ENCODE measurements at places on chromosomes 1 and 21.

- DNase-seq = no peak
Observed at GRCh38 chr1:247857985-247858619, 1.1 kb downstream of the TRIM58 start.

- no peak for DNase-seq
Observed at GRCh38 chr1:154434346-154435085, 29.4 kb downstream of the IL6R start.

DNA sequence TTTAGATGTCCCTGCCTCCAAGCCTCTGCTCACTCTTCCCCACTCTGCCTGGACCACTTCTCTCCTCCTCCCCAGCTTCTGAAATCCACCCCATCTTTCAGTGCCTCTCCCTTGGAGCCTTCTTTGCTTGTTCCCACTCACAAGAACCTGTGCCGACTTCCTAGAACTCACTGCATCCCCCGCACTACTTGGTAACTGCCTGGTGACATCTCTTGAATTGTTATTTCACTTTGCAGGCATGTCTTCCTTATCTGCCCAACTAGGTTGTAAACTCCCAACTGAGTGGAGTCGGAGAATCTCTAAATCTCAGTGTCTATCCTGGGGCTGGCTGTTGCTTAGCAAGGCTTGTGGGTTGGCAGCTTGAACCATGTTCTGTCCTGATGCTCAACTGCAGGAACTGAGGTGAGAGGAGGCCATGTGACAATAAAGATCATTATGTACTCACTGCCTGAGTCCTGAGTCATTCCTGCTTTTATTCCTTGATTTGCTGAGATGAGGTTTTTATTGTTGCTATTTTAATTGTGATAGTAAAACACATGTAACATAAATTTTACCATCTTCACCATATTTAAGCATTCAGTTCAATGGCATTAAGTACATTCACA lies 3.9 kb downstream of the KPRP start:
- DNase-seq = no peak

GRCh38 chr1:178503849-178504248 lies 7.1 kb upstream of the CLEC20A start:
- DNase-seq = no peak

- no peak for DNase-seq
Observed at GRCh38 chr1:112363636-112364035, 32.4 kb upstream of the CTTNBP2NL start.

DNA sequence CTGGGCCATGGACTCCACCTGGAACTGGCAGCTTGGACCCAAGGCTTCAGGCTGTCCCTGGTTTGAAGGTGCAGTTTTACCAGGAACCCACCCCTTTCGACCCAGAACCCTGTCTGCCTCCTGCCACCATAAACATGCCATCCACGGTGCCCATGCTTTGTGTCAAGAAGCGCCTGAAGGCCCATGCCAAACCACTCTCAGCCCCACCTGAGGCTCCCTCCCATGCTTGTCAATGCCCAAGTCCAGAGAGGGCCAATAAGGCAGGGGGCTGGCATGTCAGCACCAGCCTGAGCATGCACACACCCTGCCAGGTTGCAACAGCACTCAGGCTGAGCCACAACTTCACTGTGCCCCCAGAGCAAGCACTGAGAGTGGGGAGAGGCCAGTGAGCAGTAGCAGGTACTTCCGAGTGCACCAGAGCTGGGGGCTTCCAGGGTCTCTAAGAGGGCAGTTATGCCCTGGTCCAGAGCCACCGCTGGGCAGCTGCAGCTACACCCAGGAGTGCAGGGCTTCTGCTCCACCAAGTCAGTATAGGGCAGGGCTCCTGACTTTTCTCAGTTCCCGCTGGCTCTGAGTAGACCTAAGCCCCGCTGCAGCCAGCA lies 1256.0 kb downstream of the AMY1C start:
- no peak for DNase-seq

GRCh38 chr1:110136911-110137310 lies 13.4 kb upstream of the SLC6A17 start:
- no peak for DNase-seq

GRCh38 chr21:45549626-45550463 lies 7.6 kb upstream of the SLC19A1 start:
- no peak for DNase-seq

DNA sequence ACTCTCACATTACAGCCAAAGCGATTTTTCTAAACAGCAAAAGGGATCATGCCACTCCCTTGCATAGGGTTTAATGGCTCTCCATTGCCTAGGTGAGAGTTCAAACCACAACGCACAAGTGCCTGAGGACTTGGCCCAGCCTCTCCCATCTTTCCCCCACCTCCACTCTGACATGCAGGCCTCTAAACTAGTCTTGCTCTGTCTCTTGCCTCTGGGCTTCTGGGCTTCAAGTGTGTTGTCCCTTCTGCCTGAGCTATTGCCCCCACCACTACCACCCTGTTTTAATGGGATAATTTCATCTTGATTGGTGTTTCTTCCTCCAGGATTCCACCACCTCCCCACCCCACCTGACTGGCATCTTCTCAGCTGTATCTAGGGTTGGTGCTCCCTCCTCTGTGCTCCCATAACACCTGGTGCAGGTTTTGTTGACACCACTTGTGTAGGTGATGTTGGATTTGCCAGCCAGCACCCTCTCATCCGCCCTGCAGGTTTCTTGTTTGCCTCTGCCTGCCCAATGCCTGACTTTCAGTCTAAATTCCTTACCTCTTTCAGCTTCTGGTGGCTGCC lies 2.7 kb upstream of the ZBTB21 start:
- DNase-seq = no peak

GRCh38 chr1:16925635-16926490 lies 4.1 kb downstream of the CROCC start:
- no peak for DNase-seq

GRCh38 chr1:60978421-60979357 lies 103.7 kb upstream of the NFIA start:
- DNase-seq = no peak

GRCh38 chr1:115783311-115783710 lies 14.8 kb upstream of the CASQ2 start:
- no peak for DNase-seq

DNA sequence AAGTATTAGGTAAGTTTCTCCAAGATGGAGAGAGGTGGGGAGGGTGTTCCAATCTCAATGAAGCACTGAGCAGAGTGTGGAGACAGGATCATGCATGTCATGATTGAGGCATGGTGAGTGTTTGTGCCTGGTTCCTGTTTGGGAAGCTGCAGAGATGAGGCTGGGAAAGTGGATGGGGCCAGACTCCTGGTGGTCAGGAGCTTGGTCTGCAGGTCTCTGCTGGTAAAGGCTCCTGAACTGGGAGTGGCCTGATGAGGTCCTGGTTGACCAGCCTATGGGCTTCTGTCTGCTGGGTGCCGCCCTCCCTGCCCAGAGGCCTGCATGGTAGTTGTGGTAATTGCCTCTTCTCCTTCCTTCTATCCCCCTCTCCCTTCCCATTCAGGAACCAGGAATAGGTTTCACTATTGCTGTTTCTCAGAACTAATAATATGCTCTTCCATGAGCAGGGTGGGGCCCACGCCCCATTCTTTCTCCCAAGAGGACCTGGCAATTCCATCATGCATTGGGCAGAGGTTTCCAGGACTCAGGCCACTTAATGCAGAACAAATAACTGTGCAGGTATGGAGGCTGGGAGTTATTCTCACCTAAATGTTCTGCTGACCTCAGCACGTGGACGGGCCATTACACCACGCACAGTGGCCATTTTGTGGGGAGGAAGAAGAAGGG lies 24.5 kb downstream of the PROK1 start:
- DNase-seq = no peak

GRCh38 chr1:245386297-245386971 lies 231.6 kb downstream of the KIF26B start:
- no peak for DNase-seq

DNA sequence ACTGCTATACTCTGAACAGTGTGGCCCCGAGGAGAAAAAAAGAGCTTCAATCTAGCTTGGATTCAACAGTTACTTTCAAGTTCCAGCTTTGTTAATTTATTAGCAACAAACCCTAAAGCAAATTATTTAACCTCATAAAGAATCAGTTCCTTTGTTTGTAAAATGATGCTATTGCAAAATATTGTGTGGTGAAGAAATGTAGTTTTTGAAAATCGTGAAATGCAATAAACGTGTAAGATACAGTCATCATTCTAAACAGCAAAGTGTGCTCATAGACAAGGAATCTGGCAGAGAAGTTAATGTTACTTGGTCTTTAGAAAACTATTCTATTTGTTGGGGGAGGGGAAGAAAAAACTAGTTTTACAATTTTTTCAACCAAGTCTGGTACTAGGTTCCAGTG lies 297.6 kb upstream of the ADGRL4 start:
- no peak for DNase-seq

GRCh38 chr1:31934706-31935629 lies 3.2 kb downstream of the PTP4A2 start:
- DNase-seq = no peak

DNA sequence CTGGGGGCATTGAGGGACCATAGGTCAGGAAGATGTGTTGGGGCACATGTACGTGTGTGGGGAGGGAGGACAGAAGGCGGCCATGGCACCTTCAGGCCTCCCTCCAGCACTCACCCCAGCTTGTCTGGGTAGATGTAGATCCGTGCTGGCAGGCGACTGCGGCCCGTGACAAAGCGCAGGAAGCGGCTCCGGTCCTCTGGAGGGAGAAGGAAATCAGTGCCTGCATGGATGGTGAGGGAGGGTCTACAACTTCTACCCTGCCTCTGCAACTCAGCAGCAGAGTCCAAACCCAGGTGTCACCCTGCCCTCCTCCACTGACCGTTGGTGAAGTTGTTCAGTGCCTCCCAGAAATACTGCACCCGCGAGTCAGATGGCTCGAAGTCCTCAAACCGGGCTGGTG lies 7.4 kb downstream of the HECTD3 start:
- no peak for DNase-seq

DNA sequence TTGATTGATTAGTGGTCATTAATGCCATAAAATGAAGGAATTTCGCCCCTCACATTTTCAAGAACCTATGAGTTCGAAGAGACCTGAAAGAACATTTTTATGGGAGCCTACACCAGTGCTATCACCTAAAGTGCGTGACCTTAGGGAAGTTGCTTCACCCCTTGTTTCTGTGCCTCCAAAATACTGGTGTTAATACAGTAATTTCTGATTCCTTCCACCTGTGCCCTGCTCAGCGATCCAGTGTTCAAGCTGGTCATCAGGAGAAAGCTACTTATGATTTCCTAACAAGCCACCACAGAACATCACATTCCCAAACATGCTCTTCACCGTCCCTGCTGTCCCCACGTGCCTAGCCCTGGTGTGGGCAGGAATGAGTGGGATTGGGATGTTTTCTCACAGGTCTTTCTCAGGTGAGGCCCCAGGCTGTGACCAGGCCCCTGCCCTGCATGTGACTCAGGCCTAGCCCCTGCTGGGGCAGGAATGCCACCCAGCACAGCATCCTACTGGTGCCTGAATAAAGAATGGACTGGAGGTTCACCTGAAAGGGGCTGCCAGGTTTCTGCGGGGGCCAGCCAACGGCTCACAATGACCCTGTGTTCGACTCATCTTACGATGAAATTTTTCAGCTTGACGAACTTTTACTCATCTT lies 60.3 kb downstream of the CD247 start:
- DNase-seq = no peak

DNA sequence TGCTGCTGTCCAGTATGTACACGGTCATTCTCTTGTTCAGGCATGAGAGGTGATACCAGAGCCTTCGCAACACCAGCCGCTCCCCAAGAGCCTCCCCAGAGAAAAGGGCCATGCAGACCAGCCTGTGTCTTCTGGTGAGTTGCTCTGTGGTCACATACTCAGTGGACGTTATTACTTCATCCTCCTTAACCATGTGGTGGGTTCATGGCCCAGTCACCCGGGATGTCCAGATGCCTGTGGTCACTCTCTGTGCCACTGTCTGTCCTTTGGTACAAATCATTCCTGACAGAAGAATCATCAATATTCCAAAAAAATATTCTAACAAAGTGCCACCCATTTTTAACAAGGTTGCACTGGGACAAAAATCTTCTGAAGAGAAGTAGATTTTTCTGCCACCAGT lies 8.8 kb upstream of the ZNF124 start:
- DNase-seq = no peak

GRCh38 chr1:167871331-167871730 lies 42.6 kb downstream of the ADCY10 start:
- DNase-seq = no peak

All from activated CD4-positive, alpha-beta T cell treated with anti-CD3 and anti-CD28 coated beads for 24 hours (primary cell).